ENCODE measurements at places on chromosomes 5 and 9.

- DNase-seq, result no peak
These were observed 26.4 kb downstream of the TMOD1 start for GRCh38 chr9:97527626-97528528.

DNA sequence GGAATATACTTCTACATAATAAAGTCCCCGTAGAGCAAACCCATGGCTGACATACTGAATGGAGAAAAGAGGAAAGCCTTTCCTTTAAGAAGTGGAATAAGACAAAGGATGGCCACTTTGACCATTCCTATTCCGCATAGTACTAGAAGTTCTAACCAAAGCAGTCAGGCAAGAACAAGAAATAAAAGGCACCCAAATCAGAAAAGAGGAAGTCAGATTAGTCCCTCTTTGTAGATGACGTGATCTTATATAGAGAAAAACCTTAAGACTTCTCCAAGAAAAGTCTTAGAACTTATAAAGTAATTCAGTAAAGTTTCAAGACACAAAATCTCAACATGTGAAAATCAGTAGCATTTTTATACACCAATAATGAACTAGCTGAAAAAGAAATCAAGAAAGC is 133.9 kb downstream of the GIN1 start:
- no peak for DNase-seq

GRCh38 chr9:117744856-117745389 is 40.7 kb downstream of the TLR4 start:
- peak; percentile 27 for DNase-seq

GRCh38 chr9:61667559-61668121 is 477.8 kb downstream of the SPATA31A7 start:
- no peak for DNase-seq

- DNase-seq, result no peak
These were observed 3.9 kb upstream of the ISCA1 start for GRCh38 chr9:86286278-86286677.

GRCh38 chr9:133516256-133516960 is 8.4 kb downstream of the MYMK start:
- no peak for DNase-seq

- no peak for DNase-seq
These were observed 116.4 kb downstream of the GADD45G start for GRCh38 chr9:89721176-89721700.

DNA sequence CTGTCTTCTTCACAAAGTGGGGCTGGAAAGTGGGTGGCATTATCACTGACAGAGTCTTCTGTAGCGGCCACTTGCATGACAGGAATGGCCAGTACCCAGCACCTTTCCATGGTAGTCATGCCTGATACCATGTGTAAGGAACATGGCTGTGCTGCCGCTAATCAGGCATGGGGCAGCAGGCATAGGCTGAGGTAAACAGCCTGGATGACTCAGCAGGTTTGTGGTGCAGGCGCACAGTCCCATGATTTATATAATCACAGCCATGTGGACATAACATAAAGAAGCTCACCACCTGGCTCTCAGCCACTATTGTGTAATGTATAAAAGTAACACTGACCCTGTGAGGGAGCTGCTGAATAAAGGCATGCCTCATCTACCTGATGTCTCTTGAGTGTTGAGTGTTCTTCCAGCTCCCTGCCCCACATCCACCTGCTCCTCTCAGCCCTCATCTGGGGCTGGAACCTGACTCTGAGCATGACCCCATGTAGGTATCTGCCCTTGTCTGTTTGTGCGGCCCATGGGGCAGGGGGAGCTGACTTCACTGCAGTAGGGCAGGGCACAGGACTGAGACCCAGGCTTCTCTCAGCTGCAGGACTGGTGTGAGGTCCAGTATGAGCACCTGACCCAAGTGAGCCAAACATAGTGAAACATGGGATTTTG is 13.2 kb upstream of the ICE1 start:
- DNase-seq, result peak; percentile 4

GRCh38 chr9:101705135-101705661 is 33.2 kb downstream of the GRIN3A start:
- peak; percentile 13 for DNase-seq

DNA sequence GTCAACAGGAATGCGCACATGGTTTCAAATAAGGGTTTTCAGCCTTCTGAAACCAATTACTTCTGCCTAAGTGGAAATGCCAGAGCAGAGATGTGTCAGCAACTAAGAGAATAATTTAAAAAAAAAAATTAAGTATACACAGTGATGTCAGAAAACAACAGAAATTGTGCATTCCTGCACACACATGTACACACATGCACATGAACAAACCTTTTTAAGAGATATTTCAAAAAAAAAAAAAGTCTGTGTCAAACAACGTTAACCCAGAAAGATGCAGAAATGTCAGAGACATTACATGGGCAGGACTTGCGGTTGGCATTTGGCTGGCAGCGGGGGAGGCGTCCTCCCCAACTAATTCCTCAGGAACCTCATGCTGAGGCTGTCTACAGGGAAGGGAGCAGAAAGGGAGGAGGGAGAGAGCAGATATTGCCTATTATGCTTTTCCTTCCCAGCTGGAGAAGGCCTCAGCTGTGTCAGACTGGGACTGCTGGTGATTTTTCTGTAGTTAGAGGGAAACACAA is 536.9 kb upstream of the WWC1 start:
- no peak for DNase-seq

GRCh38 chr5:22678886-22679285 is 174.3 kb downstream of the CDH12 start:
- DNase-seq, result no peak

GRCh38 chr5:24633715-24634325 is 11.0 kb downstream of the CDH10 start:
- no peak for DNase-seq

GRCh38 chr9:113621309-113621791 is 157.8 kb downstream of the RGS3 start:
- no peak for DNase-seq

- no peak for DNase-seq
These were observed 239.3 kb upstream of the GRIN3A start for GRCh38 chr9:101977614-101978210.

DNA sequence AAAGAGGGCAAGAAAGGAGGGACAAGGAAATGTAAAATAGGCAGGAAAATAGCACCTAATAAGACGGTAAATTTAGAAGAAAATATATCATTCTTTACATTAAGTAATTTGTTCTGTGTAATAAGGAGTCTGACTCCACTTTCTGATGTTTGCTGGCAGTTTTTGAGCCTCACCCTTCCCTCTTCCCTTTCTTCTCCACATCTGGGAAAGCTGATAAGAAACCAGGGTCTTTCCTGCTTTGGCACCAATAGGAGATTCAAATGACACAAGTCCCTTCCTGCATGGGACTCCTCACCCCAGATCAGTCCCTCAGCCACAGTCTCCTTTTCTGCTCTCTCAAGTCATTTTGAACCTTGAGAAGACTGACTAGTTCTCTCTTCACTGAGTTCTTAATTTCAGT is 31.2 kb upstream of the LECT2 start:
- DNase-seq, result no peak

GRCh38 chr5:111347021-111347420 is 122.8 kb downstream of the CAMK4 start:
- DNase-seq, result no peak

DNA sequence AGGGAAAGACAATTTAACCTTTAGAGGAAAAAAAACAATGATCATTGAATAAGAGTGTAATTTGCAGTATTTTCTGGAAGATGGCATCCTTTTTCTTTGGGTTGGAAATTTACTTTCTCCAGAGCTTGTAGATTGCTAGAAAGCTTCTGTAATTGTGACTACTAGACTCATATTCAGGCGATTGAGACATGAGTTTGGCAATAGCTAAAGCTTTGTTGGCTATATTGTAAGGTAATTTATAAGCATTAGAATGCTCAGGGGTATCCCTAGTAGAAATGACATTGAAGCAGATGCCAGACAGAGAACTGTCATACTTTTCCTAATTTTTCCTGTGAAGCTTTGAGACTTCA is 115.3 kb downstream of the UNC13B start:
- DNase-seq, result no peak

DNA sequence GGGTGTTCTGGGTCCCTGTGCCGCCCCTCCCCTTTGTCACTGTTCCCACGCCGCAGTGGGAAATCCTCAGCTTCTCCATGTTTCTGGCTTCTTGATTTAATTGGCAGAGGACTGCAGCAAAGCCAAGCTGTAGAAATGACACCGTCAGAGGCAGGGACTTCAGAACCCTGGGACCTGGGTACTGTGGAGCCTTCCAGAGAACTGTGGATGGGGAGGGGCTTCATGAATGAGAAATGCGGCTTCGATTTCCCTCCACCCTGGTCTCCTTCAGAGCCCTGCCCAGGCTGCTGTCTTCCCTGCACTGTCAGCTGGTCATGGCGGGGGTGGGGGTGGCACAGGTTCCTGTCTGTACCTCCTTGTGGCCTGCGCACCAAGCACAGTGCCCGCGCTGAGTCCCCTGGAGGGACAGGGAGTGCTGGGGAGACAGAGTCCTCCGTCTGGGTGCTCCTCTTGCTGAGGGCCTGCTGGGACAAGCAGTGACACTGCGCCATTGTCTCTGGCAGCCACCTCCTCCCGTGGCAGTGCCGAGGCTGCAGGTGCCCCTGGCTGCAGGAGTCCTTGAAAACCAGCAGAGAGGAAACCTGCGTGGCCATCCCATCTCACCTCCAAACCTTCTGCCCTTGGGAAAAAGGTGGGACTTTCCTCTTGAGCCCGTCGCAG is 47.2 kb downstream of the COL5A1 start:
- no peak for DNase-seq

DNA sequence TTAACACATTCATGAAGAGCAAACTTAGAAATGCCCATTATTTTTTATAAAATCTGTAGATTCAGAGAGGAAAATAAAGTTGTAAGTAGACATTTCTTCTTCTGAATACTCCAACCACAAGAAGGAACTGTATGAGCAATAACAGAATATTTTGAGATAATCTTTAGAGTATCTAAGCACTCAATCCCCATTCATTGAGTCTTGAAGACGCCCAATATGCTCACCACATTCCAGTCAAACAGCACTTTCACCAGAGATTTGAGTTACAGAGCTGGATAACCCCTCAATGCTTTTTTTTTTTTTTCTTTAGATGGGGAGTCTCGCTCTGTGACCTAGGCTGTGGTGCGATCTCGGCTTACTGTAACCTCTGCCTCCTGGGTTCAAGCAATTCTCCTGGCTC is 14.7 kb upstream of the RIC1 start:
- DNase-seq, result no peak

- no peak for DNase-seq
These were observed 240.0 kb upstream of the SLC24A2 start for GRCh38 chr9:20028849-20029231.

DNA sequence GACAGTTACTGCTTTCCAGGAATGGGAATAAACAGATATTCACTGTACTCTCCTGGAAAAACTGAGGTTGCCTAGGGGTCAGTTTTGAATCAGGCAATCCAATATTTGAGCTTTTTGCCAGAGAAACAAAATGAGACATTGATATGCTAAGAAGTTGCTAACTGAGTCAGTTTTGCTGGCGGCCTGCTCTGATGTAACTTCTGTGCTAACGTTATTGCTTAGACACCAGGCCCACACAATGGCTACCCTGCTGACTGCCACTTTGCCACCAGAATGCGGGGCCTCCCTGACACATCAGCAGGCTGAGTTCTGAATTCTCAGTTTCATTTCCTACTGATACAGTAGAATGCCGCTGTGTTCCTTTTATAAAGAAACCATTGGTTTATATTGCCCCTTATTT is 18.2 kb upstream of the ZNF618 start:
- no peak for DNase-seq

GRCh38 chr5:673161-673830 is 19.9 kb downstream of the TPPP start:
- no peak for DNase-seq

DNA sequence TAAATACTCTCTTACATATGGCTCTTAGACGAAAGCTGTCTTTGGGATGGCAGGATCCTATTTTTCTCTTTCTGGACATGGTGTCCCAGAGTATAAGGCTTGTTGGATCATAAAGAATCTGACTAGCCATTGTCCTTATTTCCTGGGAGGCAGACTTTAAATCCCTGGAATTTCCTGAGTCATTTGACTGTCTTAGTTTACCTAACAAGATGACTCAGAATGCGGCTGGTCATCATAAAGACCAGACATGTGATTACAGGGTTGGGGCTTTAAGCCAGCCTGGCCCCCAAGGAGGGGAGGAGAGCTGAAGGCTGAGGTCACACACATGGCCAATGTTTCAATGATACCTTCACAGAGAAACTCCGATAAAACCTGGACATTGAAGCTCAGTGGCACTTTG is 37.2 kb downstream of the FAM240B start:
- no peak for DNase-seq

DNA sequence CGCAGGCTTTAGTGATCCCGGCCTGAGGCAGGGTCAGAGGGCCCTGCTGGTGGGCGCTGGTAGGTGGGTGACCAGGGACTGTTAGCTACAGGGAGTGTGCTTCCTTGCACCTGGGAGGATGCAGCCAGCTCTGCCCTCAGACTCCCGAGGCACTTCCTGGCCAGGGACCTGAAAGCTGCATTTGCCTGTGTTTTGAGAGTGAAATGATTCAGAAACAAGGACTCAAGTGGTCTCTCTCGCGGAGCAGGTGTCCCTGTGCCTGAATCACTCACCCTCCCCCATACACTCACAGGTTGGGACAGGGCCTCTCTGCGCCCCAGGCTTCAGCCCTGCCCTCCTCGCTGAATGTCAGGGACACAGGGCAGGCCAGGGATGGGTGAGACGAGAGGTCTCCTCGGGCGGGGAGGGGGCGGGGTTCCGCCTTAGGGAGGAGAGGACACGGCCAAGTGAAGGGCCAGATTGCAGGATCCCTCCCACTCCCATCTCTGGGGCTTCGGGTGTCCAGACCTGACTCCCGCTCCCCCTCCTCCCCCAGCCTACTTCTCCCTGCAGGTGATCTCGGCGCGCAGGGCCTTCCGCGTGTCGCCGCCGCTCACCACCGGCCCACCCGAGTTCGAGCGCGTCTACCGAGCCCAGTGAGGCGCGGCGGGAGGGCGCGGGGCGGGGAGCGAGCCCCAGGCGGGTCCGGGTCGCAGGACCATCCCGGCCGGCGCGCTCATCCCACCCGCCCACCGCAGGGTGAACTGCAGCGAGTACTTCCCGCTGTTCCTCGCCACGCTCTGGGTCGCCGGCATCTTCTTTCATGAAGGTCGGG is 1.5 kb downstream of the LTC4S start:
- DNase-seq, result no peak

GRCh38 chr5:158143081-158143480 is 284.1 kb upstream of the CLINT1 start:
- DNase-seq, result no peak

- no peak for DNase-seq
These were observed 179.7 kb upstream of the DAB2 start for GRCh38 chr5:39604491-39604890.

DNA sequence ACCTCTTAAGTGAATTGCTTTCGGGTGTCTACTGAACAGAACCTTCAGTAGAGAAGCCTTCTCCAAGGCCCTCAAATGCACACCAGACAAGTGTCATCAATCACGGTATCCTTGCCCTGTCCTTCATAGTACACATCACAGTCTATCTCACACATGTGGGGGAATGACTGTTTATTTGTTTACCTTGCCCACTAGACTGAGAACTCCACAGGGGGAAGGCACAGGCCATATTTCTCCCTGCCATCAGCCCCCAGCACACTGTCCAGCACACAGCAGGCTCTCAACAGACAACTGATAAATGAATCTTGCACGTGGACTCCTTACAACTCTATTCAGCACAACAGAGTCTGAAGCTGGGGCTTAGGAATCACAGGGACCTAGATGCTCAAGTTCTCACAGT is 128.5 kb downstream of the MED27 start:
- DNase-seq, result no peak

Data from stimulated activated naive B cell treated with anti-CD40 and anti-IgM and Interleukin-4, amounts not matched to agents 10 μg/mL and 1 μg/mL and 100 μg/mL, for 72 hours (primary cell).